A549 (cell line): ENCODE measurements at places on chromosomes 3 and 15.

- no peak for DNase-seq
Observed at GRCh38 chr3:27451251-27451650, 32.9 kb downstream of the SLC4A7 start.

GRCh38 chr15:77567202-77567601 is 65.5 kb downstream of the LINGO1 start:
- DNase-seq = no peak

- DNase-seq = no peak
Observed at GRCh38 chr3:52374173-52374572, 58.1 kb downstream of the DNAH1 start.

- DNase-seq = no peak
Observed at GRCh38 chr3:24348348-24348747, 146.3 kb downstream of the THRB start.

GRCh38 chr15:41545218-41545617 is 1.2 kb upstream of the RPAP1 start:
- no peak for DNase-seq

- DNase-seq = no peak
Observed at GRCh38 chr3:20772869-20773268, 586.9 kb upstream of the SGO1 start.

GRCh38 chr3:56424885-56425284 is 43.4 kb downstream of the ERC2 start:
- DNase-seq = no peak

- no peak for DNase-seq
Observed at GRCh38 chr3:186476044-186476468, 68.1 kb downstream of the CRYGS start.

DNA sequence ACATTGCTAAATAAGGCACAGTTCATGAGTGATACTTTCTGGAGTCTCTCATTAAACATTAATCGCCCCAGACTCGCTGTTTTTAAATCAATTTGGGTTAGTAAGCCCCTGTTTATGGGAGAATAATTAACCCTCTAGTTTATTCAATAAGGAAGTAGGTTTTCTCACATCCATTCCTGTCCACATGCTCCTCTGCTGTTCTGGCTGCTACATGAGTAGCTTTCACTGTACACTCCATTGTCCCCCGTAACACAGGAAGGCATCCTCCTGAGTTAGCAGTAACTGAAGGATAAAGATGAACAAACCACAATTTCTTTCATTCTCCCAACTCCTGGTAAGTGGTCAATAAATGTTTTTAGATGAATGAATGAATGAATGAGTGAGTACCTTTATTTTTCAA is 378.5 kb downstream of the DIPK2A start:
- no peak for DNase-seq

DNA sequence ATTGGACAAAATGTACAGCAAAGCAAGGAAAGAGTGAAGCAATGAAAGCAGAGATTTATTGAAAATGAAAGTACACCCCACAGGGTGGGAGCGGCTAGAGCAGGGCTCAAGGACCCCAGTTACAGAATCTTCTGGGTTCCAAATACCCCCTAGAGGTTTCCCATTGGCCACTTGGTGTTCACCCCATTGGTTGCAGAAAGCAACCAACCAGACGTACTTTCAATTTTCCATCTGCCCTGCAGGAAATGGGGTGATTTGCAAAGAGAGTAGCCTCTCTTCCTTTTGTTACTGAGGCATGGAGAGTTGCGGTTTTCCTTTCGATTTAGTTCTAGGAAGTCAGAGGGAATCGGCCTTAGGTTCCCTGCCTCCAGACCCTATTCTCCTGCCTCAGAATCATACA is 2.4 kb downstream of the PML start:
- no peak for DNase-seq

GRCh38 chr15:48292458-48292857 is 38.8 kb upstream of the DUT start:
- DNase-seq = no peak

GRCh38 chr3:66606868-66607267 is 106.0 kb upstream of the LRIG1 start:
- no peak for DNase-seq

DNA sequence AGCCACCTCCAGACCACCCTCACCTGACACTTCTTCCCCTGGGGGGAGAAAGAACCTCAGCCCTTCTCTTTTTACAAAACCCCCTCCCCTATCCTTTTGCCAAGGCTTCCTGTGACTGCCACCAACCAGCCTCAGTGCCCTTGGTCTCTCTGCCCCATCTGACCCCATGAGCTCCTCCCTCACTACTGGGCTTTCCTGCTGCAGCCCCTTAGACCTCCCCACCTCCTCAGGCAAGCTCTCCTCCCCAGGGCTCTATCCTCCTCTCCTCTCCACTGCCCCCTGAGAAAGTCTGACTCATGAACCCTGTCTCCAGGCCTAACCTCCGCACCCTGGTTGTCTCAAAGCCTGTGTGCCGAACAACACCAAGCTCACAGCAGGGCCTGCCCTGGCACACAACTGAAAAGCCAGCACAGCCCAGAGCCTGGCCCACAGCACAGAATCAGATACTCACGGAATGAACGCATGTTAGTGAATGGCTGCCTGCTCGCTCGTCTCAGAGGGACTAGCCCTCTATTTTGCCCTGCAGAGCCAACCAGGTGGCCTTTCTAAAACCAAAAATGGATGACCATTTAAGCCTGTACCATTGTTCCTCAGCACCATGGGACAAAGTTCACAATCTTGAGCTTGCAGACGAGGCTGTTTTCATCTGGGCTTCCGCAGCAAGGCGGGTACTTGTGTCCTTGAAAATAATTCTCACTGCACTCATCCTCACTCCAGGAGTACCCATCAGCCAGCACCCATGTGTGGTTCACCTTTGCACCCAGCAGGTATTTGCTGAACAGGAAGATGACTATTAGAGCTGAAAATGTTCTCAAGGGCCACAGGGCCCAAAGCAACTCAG is 1.7 kb downstream of the CHDH start:
- DNase-seq = no peak

DNA sequence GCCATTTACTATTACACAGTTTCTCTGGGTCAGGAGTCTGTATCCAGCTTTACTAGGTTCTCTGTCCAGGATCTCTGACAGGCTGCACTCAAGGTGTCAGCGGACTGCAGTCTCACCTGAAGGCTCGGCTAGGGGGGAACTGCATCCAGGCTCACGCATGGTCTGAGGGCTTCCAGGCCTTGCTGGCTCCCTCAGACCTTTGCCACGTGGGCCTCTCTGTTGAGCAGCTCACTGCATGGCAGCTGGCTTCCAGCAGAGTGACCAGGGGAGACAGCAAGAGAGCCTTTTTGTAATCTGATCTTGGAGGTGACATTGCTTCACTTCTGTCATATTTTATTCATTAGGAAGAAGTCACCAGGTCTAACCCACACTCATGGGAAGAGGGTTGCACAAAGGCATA is 152.3 kb downstream of the CACNA2D3 start:
- no peak for DNase-seq

GRCh38 chr3:159766563-159767185 is 222.0 kb upstream of the IL12A start:
- DNase-seq = peak; percentile 73

DNA sequence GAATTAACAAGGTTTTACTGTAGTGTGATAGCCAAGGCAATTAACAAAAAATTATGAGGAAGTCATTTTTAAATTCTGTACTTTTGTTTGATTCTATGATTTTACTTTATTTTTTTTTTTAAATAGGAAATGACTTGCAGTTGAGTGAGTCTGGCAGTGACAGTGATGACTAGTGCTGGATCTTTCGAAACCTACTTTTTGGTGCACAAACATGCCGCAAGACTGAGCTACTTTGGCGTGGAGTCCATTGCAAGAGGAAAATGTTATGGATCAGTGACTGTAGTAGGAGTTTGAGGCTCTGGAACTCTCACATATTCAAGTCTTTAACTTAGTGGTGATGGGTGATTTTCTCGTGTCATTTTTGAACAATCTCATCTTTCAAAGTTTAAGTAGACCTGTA is 11.6 kb downstream of the EAF1 start:
- DNase-seq = no peak

DNA sequence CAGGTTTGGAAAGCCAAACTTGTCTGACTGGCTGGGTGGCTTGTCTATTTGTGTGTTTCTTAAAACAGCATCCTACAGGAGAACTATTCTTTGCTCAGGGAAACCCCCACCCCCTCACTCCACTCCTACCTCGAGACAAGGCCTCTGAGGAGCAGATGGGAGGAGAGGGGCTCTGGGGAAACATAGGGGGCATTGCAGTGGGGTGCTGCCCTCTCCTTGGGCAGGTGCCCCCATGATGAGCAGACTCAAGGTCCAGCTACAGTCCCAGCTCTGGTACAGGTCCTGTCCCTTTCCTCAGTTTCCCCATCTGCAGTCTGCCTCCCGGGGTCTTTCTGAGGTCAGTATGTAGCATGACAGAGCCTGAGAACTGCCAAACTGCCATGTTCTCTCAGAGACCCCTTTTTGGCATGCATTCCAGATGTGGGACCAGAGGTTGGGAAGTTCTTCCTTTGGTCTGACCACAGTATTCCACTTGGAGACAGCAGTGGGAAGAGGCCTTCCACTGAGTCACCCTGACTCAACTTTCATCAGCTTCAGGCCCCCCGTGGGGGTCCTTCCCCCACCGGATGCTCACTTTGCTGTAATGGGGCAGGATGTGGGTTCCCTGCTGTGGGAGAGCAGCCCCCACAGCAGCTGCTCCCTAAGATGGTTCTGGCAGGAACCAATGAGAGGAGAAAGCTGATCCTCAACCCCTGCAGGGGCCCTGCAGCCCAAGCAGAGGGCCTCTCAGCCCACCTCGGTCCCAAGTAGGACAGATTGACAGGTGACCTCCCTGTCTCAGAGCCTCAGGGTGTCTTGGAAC is 32.3 kb upstream of the CYP11A1 start:
- no peak for DNase-seq

GRCh38 chr15:44246521-44247268 is 41.8 kb upstream of the GOLM2 start:
- DNase-seq = no peak

GRCh38 chr15:88476635-88477060 is 9.1 kb downstream of the MRPS11 start:
- peak; percentile 48 for DNase-seq

DNA sequence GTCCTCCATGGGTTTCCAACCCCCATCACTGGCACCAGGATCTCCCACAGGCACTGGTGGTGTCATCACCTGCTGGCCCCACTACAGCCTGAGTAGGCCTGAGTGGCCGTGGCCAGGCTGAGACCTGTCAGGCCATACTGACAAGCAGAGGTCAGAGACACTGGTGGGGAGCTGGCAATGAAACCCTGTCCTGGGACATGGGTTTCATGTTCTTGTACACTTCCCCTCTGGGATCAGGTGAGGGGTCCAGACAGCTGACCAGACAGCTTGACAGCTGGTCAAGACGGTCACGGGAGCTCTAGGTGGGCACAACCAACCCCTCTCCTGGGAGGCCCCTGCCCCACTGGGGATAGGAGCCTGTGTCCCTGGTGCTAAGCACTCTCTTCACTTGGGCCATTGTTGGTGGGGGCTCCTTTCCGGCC is 13.1 kb downstream of the ZBTB47 start:
- DNase-seq = no peak

GRCh38 chr3:192825216-192825615 is 92.4 kb downstream of the MB21D2 start:
- DNase-seq = no peak

GRCh38 chr3:95351158-95351557 is 1288.3 kb downstream of the NSUN3 start:
- no peak for DNase-seq

- no peak for DNase-seq
Observed at GRCh38 chr15:43316016-43316970, 14.1 kb downstream of the LCMT2 start.

DNA sequence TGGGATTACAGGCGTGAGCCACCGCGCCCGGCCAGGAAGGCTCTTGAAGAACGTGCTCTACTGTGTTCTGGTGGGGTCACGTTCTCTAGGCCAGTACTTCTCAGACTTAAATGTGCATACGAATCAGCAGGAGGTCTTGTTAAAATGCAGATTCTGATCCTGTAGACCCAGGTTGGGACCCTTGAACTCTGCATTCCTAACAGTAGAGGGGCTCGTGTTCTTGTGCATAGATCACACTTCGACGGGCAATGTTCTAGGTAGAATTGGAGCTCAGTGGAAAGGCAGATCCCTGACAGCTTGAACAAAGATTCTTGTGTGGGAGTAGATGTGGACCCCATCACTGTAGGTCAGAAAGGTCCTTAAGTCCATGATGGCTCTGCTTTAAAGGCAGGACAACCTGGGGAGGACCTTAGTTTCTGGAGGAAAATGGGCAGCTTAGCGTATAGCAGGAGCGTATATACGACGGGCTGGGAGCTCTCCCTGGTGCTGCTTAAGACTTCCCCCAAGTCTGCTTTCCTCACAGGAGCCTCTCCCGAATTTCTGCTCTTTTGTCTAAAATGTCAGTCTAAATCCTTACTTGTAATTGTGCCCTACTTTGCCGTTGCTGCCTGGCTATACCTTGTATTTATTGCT is 16.9 kb upstream of the FAM81A start:
- no peak for DNase-seq

DNA sequence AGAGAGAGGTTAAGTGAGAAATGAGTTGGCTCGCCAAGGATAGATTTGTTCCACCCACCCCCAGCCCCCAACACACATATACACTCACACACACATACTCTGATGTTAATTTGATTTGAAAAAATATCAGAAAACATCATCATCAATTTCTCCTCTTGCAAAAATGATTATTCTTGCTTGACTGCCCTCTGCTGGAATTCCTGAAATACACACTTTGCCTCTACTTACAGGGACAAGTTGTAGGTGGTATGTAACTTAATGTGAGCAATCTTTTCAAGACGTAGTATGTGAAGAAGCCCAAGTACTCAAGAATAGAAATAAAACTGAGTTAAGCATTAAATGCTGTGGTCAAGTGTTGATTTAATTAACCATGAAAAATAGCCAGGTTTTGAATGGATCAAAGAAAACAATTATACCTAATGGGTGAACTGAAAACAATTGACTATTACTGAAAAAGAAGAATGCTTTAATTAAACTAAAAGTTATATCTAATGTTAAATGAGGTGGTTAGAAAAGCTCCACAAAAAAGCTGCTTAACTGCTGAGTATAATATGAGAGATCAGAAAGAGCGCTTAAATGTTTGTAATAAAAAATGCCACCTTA is 46.6 kb upstream of the MDFIC2 start:
- DNase-seq = peak; percentile 3

DNA sequence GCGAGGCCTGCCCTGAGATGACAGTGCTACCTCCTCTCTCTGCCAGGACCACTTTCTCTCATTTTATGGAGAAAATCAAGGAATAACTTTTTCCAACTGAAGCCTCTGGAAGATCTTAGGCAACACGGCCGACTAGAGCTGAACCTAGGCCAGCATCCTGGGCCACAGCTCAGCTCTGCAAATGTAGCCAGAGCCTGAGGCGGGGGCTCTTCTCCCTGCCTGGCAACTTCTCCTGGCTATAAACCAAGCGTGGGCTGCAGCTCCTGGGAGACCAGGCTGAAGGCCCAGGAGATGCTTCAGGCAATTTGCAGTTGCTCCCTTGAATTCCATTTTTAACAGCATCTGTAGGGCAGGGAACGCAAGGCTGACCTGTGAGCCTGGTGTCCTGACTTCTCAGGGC is 74.9 kb downstream of the CEMIP start:
- no peak for DNase-seq

GRCh38 chr3:118705487-118706219 is 329.0 kb downstream of the IGSF11 start:
- DNase-seq = no peak

- no peak for DNase-seq
Observed at GRCh38 chr3:151016478-151016795, 43.9 kb upstream of the CLRN1 start.
